ENCODE measurements at places on chromosomes 1 and 21.

DNA sequence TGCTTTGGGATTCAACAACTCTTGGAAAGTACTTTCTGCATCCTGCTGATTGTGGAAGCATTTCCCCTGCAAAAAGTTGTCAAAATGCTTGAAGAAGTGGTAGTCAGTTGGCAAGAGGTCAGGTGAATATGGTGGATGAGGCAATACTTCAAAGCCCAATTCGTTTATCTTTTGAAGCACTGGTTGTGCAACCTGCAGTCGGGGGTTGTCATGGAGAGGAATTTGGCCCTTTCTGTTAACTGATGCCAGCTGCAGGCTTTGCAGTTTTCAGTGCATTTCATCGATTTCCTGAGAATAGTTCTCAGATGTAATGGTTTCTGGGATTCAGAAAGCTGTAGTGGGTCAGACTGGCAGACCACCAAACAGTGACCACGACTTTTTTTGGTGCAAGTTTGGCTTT, 47.6 kb upstream of the GJA5 start:
- H3K27me3 ChIP-seq, result peaks cover 17% of the 10 kb centered on the region
- H3K4me3 ChIP-seq, result no peak overlapping the region
- no peak for DNase-seq
- no peak overlapping the region for H3K27ac ChIP-seq
- no peaks in the 10 kb centered on the region for H3K36me3 ChIP-seq

DNA sequence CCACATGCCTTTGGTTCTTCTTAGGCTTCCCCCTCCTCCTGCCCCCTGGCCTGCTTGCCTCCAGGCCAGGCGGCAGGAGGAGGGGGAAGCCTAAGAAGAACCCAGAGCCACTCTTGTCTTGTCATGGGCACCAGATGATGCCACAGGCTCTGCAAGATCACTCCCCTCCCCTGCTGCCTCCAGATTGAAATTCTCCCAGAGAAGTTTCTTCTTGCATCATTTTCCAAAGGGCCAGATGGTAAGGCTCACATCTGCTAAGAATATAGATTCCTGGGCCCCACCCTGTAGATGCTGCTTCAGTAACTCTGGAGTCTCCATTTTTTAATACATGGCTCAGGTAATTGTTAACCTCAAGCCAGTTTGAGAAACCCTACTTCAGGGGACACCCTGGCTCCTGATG, 60.8 kb downstream of the FAM163A start:
- H3K27me3 ChIP-seq, result peaks cover 23% of the 10 kb centered on the region
- no peaks in the 10 kb centered on the region for H3K36me3 ChIP-seq
- no peak overlapping the region for H3K27ac ChIP-seq
- H3K4me1 ChIP-seq, result no peaks in the 10 kb centered on the region
- no peak for DNase-seq

- peaks cover 12% of the 10 kb centered on the region for H3K27me3 ChIP-seq
- no peaks in the 10 kb centered on the region for H3K36me3 ChIP-seq
- H3K4me1 ChIP-seq, result no peaks in the 10 kb centered on the region
- no peak overlapping the region for H3K27ac ChIP-seq
- H3K4me3 ChIP-seq, result no peak overlapping the region
Observed at GRCh38 chr1:108504447-108504846, 54.3 kb downstream of the NBPF6 start.

- H3K4me1 ChIP-seq, result no peaks in the 10 kb centered on the region
- H3K27ac ChIP-seq, result no peak overlapping the region
- DNase-seq, result no peak
- no peak overlapping the region for H3K4me3 ChIP-seq
Observed at GRCh38 chr1:164261691-164262240, 297.2 kb upstream of the PBX1 start.

GRCh38 chr1:184773762-184774320, 19.2 kb upstream of the EDEM3 start:
- H3K27ac ChIP-seq, result no peak overlapping the region
- no peak overlapping the region for H3K4me3 ChIP-seq
- H3K36me3 ChIP-seq, result peaks cover 3% of the 10 kb centered on the region
- no peak for DNase-seq
- H3K4me1 ChIP-seq, result peaks cover 2% of the 10 kb centered on the region

GRCh38 chr1:39378377-39378776, 113.1 kb upstream of the BMP8A start:
- no peaks in the 10 kb centered on the region for H3K27me3 ChIP-seq
- peaks cover 81% of the 10 kb centered on the region for H3K36me3 ChIP-seq
- no peak overlapping the region for H3K4me3 ChIP-seq
- H3K27ac ChIP-seq, result peak overlapping the region; percentile 82
- DNase-seq, result no peak
- H3K4me1 ChIP-seq, result peaks cover 11% of the 10 kb centered on the region

DNA sequence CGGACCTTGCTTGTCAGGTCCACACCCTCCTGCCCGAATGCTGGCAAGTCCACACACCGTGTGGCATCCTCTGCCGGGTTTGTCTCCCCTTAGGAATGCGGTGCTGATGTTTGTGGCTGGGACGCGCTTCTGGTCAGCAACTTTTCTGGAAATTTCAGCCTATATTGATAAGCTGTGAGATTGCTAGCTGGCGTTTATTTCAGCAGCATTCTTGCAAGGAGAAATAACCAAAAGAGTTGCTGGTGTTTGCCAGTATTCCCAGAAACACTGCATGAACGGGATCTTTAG, 601 bp downstream of the CEPT1 start:
- DNase-seq, result no peak
- peaks cover 21% of the 10 kb centered on the region for H3K36me3 ChIP-seq
- no peaks in the 10 kb centered on the region for H3K27me3 ChIP-seq
- peaks cover 46% of the 10 kb centered on the region for H3K4me1 ChIP-seq
- peak overlapping the region; percentile 94 for H3K27ac ChIP-seq
- H3K4me3 ChIP-seq, result peak overlapping the region; percentile 90

DNA sequence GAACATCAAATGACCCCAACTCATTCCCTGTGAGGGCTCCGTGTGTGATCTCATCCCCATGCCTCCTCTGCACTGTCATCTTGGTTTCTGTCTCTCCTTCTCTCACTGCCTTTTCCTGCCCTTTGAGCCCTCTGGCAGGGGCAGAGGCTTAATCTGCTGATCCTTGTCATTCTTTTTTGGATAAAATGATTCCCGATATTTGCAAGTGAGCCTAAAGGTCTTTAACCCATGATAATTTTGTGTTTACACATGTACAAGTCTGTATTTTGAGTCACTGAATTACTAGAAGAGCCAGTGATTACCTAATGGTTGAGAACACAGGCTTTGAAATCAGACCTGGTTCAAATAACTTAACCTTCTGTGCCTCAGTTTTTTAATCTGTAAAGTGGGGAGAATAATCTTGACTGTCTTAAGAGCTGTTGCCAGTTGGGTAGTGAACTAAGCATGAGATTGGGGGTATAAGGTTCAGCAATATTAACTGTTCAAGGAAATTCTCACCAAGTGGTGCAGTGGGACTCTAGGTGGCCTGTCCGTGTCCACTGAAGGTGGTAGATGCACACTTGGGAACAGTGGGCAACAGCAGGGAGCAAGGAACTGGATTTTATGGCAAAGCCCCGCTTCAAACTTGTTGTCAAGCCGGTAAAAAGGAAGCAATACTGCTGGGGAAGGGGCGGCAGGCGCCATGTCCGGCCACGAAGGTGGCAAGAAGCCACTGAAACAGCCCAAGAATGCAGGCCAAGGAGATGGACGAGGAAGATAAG, 1.6 kb downstream of the ECHDC2 start:
- H3K36me3 ChIP-seq, result peaks cover 10% of the 10 kb centered on the region
- H3K4me3 ChIP-seq, result peak overlapping the region; percentile 68
- H3K27me3 ChIP-seq, result no peaks in the 10 kb centered on the region
- DNase-seq, result no peak

DNA sequence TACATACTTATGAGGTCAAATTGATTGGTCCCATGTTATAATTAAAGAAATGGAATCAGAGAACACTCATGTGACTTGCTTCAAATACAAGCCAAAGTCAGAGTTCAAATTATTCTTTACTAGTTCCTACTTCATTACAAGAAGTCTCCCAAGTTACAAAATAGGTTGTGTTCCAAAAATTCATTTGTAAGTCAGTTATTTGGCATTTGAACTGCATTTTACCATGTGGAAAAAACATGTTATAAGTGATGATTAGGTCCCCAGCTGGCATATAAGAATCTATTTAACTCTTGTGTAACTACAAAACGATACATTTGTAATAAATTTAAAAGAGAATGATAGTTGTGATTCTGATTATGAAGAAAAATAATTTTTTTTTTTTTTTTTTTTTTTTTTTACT, 124.1 kb downstream of the DISP1 start:
- H3K36me3 ChIP-seq, result peaks cover 9% of the 10 kb centered on the region
- no peaks in the 10 kb centered on the region for H3K4me1 ChIP-seq
- no peaks in the 10 kb centered on the region for H3K27me3 ChIP-seq
- DNase-seq, result no peak

DNA sequence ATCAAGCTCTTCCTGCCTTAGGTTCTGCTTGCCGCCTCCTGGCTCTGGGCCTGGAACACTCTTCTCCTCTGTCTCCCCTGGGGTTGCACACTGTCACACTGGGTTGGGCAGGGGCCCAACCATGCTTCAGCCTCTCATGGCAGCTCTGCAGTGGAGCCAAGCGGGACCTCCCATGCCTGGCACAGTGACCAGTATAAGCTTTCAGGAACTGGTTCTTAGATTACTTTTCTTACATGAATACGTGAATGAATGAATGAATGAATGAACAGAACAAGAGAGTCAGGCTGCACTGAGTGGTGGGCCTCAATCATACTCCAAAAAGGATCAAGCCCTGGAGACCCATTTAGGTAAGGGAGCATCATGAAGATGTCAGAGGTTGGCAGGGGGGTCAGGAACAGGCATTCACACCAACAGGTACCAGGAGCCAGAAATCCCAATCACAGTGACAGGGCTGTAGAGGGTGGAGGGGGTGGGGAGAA, 30.8 kb upstream of the TMEM125 start:
- H3K27ac ChIP-seq, result no peak overlapping the region
- H3K4me1 ChIP-seq, result no peaks in the 10 kb centered on the region
- H3K36me3 ChIP-seq, result peaks cover 3% of the 10 kb centered on the region
- no peak for DNase-seq
- H3K27me3 ChIP-seq, result peaks cover 45% of the 10 kb centered on the region

DNA sequence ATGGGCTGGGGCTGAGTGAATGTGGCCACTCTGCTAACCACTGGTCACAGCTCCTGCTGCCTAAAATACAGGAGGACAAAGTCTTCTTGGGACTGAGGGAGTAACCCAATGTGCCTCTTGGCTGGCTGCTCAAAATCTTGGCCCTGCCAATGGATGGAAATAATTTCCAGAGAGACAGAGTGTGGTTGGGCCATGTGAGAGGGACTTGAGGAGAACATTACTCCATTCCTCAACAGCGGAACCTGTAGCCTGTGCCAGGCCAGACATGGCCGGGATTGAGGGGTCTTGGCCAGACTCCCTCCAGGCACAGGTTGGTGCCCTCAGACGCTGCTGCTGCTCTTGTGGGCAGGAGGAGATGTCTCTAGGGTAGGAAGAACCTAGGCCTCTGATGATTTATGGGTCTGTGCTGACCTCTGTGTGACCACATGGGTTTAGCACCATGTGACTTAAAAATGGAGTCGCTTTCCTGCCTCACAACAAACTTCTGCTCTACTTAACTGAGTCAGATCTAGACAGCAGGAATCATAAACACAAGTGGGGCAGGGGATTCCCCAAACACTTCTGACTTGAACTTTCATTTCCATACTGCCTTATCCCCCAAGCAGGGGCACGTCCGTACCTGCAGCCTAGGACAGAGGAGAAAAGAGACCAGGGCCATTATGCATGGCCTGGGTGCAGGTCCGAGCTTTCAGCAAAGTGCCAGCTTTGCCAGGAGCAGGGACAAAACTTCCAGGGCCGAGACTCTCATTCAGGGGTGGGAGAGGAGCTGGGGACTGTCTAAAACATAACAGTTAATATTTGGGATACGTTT, 79.2 kb downstream of the CD34 start:
- H3K4me3 ChIP-seq, result peak overlapping the region; percentile 30
- H3K27me3 ChIP-seq, result no peaks in the 10 kb centered on the region

- no peak for DNase-seq
- peaks cover 6% of the 10 kb centered on the region for H3K4me1 ChIP-seq
- H3K4me3 ChIP-seq, result no peak overlapping the region
- H3K27me3 ChIP-seq, result peaks cover 11% of the 10 kb centered on the region
- H3K27ac ChIP-seq, result no peak overlapping the region
Observed at GRCh38 chr21:42088148-42088547, 17.0 kb downstream of the UMODL1 start.

GRCh38 chr1:230301822-230302221, 124.3 kb downstream of the PGBD5 start:
- peaks cover 33% of the 10 kb centered on the region for H3K27me3 ChIP-seq
- H3K4me1 ChIP-seq, result no peaks in the 10 kb centered on the region
- no peak overlapping the region for H3K4me3 ChIP-seq

DNA sequence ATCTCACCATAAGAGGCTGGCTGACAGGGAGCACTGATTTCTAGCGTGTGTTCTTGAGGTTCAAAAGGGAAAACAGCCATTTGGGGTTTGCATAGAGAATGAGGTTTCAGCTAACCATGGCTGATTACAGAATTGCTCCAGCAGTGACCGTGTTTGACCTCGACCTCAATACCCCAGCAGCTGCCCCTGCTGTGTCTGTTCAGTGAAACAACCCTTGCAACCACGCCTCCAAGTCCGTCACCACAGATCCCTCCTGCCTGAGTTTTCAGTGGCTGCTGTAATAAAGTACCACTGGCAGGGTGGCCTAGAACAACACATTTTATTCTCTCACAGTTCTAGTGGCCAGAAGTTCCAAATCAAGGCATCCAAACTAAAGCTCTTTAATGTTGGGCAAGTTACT, 147.7 kb downstream of the HUNK start:
- H3K27ac ChIP-seq, result no peak overlapping the region
- peaks cover 7% of the 10 kb centered on the region for H3K27me3 ChIP-seq
- DNase-seq, result no peak
- no peak overlapping the region for H3K4me3 ChIP-seq
- no peaks in the 10 kb centered on the region for H3K4me1 ChIP-seq

GRCh38 chr1:9249534-9250410, 15.2 kb downstream of the H6PD start:
- peaks cover 6% of the 10 kb centered on the region for H3K36me3 ChIP-seq
- no peak overlapping the region for H3K4me3 ChIP-seq
- no peak for DNase-seq
- peaks cover 25% of the 10 kb centered on the region for H3K4me1 ChIP-seq
- no peak overlapping the region for H3K27ac ChIP-seq
- no peaks in the 10 kb centered on the region for H3K27me3 ChIP-seq

Data from effector memory CD8-positive, alpha-beta T cell (primary cell).